Cardiac septum (tissue), 1 donor: ENCODE measurements at places on chromosomes 1 and 21.

- DNase-seq, result no peak
These were observed 21.8 kb upstream of the GORAB start for GRCh38 chr1:170510163-170510562.

- no peak for DNase-seq
These were observed 17.0 kb upstream of the HMGB4 start for GRCh38 chr1:33846861-33847260.

DNA sequence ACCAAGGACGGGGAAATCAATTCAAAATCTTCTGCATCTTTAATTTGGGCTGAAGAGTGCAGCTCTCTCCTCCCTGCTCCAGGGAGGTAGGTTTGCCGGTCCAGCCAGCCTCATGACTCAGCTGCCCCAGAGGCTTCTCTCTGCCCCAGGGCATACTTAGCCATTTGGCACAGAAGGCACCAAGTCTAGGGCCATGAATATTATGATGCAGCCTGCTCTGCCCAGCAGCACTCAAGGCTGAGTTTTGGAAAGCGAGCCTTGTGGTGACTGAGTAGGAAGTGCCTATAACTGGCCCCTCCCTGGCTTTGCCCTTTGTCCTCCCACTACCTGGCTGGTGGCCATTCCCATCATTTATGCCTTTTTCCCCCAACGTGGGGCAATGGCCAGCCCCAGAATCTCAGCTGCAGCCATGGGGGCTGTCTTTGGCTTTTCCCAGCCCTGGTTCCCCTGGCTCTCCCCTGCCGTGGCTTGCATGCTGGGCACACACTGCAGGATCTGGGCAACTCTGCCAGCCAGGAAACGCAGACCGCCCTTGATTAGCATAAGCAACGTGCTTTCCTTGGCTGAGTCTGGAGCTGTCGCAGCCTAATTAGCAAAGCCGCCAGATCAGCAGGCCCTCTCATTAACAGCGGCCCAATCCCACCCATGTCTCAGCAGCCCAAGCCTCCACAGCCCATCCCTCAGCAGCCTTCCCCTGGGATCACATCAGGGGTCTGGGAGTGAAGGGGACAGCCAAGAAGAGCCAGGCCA is 258.6 kb upstream of the TMEM51 start:
- no peak for DNase-seq

DNA sequence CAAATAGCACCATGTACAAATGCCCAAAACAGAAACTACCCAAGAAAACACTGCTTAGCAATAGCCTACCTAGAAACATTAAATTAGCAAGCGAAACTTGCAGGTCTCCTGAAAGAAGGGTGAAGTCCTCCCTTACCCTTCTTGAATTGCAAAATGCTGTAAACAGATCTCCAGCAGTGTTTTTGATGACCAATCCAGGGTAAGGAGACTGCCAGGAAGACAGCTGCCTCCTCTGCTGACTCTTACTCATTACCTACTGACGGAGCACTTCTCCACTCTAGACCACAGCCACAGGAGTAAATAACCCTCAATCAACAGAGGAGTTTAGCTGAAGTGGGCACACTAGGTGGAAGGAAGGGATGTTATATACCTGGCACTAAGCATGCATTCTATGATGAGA is 32.2 kb upstream of the GADD45A start:
- DNase-seq, result no peak

DNA sequence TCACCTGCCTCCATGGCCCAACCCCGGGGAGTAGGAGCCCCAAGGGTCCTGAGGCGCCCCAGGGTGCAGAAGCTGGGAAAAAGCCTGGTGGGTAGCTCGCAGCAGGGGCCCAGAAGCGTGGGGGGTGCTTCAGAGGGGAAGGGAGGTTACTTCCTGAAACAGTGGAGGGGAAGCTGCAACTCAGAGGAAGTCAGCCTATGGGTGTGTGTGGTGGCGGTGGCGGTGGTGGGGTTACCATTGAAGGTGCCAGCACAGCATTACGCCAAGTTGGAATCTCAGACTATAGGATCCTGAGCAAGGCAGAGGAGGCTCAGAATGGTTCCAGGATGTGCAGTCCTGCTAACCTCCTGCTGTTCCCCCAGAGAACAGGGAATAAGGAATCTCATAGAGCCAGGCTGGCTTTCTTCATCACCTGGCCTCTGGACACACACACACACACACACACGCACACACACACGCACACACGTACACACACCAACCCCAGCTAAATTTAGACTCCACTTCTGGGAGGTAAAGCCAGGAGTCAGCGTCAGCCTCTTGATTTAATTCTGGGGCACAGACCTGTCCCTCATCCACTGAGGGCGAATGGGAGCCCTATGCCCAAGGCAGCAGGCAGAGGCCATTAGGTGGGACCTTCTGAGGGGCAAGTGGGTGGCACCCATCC is 1.3 kb downstream of the DENND4B start:
- peak; percentile 83 for DNase-seq

DNA sequence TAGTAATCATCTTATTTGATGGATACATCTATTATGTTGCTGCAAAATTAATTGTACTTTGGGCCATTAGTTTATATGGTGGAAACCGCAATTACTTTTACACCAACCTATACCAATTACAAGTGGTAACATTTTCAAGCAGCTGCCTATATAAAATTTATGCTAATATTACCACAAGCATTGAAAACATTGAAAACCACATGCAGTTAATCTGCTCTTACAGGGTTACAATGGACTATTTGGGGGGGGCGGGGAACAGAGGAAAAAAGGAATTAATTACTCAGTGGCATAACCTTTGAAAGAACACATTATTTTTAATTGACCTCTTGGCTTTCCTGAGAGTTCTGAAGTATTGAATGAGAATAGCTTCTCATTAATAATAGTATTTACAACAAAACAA is 1793.2 kb downstream of the NCAM2 start:
- DNase-seq, result no peak

DNA sequence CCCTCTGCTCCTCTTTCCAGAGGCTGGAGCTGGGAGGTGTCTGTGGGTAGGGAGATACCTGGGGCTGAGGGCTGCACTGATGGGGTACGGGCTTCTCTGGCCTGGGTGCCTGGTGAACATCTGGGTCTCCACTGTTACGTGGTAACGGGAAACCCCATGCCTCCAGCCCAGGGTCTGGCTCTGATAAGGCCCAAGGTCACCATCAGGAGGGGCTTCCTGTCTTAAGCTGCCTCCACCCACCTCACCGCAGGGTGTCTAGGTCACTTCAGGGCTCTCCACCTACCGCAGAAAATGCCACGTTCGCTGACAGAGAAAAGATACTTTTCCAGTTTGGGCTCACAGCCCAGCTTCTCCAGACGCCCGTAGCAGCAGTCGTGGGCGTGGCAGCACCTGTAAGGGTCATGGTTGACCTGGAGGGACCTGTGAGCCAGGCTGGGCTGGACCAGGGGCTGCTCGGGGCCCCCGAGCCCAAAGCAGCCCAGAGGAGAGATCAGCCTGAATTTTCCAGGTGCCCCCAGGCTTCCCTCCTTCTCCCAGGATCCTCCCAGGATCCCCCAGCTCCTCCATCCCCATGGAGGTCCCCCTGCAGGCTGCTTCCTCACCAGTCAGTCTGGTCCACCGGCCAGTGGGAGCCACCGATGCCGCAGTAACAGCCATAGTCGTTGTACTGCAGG is 1.3 kb downstream of the PLA2G2E start:
- no peak for DNase-seq

- DNase-seq, result no peak
These were observed 1052.8 kb downstream of the TTLL7 start for GRCh38 chr1:82946096-82946605.

DNA sequence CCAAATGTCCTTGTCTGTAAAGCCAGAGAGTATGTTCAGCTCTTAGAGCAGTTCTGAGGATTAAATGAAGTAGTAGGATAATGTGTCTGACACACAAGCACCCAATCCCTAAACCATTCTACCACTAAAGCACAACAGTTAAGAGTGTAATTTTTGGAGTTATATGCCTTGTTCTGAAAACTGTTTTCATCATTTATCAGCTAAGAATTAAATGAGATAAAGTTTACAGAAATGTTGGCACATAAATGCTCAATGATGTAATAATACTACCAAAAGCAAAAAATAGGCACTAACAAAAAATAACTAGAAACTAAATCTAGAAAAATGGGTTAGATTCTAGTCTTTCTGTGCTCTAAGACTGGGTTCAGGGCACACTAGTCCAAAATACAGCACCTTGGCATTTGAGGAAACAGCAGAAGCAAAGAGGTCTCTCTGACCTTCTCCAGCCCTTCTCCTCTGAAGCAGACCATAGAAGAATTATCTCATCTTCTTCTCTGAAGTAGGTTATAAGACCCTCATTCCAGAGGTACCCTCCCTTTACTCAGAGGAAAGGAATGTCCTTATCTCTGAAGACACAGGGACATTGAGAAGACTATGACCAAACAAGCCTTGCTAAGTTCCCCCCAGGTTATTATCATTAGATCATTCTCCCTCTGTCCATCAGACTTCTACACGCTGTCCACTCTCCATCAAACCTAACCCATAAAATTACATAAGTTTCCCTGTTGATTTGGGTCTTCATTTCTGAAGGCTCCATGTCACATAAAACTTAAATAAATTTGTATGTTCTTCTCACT is 20.6 kb downstream of the ABL2 start:
- DNase-seq, result no peak

DNA sequence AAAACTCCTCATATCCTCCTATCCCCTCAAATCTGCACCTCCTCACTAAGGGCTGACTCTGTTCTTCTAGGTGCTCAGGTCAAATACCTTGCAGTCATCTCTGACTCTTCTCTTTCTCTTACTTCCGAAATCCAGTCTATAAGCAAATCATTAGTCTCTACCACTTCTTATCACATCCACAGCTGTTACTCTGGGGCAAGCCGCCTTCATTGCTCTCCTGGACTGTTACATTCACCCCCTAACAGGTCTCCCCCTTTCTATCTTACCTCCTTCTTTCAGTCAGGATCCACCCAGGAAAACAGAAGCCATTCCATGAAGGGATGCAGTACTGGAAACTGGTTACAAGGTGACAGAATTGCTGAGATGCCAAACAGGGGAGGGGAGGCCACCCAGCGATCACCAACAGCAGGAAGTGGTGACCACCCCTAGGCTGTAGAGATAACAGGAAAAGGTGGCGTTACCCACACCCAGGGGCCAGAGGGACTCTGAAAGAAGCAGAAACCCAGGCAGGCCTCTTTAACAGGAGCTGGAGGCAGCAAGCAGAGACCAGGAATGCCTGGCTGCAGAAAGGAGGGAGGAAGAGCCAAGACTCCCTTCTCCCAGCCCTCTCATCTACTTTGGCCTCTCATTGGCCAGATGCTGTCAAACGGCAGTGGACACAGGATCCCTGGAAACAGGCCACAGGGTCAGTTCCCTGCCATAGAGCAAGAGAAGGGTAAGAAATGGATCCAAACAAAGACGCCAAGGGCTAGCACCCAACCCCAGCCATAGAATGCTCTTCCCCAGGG is 55.5 kb upstream of the FOXO6 start:
- no peak for DNase-seq

DNA sequence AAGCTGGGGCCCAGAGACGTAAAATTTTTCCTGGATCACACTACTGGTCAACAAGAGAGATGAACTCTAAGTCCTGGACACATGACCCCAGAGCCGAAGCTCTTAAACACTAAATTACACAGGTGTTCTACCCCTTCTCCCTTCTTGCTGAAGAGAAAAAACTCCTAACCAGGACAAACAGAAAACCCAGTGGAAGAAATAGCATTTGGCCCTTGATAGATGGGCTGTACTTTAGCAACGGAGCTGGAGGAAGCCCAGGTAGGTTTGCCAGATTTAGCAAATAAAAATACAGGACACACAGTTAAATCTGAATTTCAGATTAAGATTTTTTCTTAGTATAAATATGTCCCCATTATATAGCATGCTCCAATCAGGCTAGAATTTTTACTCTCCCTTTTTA is 72.7 kb downstream of the DIRAS3 start:
- no peak for DNase-seq

DNA sequence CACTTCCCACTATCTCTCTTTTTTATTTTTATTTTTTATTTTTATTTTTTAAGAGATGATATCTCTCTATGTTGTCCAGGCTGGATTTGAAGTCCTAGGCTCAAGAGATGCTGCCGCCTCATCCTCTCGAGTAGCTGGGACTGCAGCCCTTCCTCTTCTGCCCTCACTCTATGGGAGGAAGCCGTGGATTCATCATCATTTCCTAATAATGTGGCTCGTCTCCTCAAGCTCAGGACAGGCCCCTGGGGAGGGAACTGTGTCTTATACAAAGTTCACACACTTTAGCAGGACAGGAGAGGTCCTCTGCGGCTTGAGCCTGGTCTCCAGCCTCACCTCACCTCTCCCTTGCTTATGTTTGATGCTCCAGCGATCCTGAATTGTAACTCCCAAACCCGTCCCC is 16.5 kb upstream of the IFFO2 start:
- no peak for DNase-seq

GRCh38 chr1:182335771-182336566 is 55.6 kb downstream of the GLUL start:
- DNase-seq, result peak; percentile 44

GRCh38 chr1:1842360-1843146 is 48.3 kb downstream of the GNB1 start:
- DNase-seq, result no peak

GRCh38 chr1:83500987-83501591 is 497.8 kb downstream of the TTLL7 start:
- no peak for DNase-seq

- DNase-seq, result no peak
These were observed 11.9 kb downstream of the CACNA1S start for GRCh38 chr1:201100169-201100930.

GRCh38 chr1:87113313-87113712 is 198.9 kb downstream of the HS2ST1 start:
- DNase-seq, result no peak

DNA sequence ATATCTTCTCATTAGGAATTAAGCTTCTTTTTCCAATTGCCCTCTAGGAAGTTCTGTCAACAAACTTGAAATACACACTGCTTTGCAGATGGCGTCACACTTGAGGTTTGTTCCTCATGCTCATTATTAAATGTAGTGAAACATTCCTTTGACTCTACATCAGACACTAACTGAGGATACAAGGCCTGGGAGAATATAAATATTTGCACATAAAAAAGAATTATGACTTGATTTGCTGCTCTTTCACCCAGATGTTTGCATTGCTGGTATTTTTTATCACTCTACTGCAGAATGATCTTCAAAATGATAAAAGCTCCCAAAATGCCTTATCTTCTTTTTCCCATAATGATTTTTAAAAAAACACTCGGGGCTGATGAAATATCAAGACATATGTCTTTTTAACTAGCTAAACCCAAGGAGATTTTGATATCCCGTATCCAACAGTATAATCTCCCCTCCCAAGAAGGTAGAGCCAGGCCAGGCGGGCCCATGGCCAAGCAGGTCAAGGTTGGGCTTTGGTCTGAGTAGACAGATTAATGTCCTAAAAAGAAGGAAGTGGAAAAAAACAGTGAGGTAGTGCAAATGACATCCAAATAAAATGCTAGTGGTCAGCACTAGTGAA is 264.6 kb downstream of the HHIPL2 start:
- DNase-seq, result no peak
